ENCODE measurements at places on chromosomes 5 and 9. TPM values are rescaled to one million over a fixed set of nuclear protein-coding genes. Genes with fewer than 3 reads are reported as not detected.

DNA sequence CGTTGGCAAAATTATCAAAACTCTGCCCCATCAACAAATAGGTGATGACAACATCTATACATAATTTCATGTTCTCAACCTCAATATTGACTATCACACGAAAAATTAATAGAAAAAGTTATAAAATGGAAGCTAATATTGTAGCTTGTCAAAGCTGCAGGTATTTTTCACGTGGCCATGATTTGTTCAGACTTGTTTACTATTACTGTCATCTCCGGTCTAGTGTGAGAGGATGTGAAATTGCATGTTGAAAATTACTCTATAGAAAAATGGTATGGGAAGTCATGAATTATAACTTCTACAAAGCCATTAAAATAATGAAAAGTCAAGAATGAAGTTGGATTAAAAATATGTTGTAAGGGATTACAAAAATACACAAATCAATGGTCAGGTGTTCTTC is 385.8 kb downstream of the PTPRD start:
- DNase-seq: no peak

GRCh38 chr5:167939686-167940085 is 351.8 kb upstream of the WWC1 start:
- DNase-seq: no peak

DNA sequence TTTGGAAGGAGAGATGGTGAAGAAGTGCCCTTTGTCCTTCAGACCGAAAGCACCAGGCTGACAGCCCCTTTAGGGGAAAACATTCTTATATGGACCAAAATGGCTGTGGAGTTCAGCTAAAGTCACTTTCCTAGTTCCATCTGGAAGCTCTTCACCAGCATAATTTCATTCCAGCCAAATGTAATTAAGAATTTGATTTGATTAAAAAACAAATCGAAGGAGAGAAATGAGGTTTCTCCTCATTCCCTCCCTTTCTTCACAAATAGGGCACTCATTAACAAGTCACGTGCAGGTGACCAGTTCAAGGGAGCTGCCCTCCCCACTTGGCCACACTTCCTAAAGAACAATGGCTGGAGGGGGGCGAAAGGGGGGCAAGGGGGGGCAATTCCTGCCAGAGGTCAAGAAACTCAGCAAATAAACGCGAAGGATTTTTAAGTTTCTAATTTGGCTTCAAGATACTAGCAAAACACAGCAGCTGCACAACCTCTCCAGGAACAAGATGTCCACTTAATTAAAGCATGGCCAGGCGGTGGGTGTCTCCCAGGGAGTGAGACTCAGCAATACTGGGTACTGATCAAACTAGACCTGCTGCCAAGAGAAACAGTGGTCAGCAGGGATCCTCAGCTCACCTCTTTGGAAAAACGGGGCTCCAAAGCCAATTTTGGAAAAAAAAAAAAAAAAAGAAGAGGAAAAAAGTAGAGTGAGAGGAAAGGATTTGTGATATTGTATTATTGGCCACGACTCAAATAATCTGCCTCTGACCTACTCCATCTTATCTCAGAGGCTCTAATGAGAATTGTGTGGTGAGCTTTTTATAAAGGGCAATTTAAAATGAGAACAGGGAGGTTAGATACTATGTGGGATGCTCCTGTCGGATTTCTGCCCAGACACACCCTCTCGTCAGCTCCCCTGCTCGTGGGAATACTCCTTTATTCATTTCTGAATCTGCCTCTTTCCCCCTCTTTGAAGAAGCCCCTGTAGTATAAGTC is 254.3 kb downstream of the ZSWIM6 start:
- no peak for DNase-seq

TSSK1B gene
- total RNA-seq: not detected

GRCh38 chr5:1186351-1187233 is 14.8 kb upstream of the SLC6A19 start:
- DNase-seq: no peak

PCDHB9 gene
- 1.6 TPM for total RNA-seq

PDGFRB gene
- 9.4 TPM for total RNA-seq

SLC30A5 gene
- total RNA-seq: 77.0 TPM

DNA sequence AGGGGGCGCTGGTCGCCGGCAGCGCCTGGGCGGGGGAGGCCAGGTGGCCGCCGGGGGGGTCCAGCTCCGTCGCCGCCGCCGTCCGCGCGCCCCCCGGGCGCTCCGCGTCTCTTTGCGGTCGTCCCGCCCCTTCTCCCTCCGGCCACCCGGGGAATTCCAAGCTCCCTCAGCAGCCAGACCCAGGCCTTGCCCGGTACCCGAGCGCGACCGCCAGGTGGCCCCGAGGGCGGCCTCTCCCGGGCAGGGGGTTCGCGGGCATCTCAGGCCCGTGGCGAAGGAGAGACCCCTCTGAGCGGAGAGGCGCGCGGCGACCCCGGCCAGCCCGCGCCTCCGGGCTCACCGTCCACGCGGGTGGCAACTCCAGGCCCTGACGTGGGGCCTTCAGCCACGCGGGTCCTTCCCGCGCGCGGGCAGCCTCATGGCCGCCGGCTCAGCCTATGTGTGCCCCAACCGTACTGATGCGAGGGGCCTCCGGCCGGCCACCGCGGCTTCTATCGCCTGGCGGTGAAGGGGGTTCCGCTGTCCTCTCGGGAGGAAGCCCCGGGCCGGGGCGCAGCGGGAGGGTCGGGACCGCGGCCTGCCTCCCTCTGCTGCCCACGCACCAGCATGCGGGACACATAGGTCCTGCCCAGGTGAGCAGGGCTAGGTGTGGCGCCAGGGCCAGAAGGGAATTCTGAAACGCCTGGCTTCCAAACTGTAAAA is 529 bp upstream of the NRARP start:
- DNase-seq: no peak

DNA sequence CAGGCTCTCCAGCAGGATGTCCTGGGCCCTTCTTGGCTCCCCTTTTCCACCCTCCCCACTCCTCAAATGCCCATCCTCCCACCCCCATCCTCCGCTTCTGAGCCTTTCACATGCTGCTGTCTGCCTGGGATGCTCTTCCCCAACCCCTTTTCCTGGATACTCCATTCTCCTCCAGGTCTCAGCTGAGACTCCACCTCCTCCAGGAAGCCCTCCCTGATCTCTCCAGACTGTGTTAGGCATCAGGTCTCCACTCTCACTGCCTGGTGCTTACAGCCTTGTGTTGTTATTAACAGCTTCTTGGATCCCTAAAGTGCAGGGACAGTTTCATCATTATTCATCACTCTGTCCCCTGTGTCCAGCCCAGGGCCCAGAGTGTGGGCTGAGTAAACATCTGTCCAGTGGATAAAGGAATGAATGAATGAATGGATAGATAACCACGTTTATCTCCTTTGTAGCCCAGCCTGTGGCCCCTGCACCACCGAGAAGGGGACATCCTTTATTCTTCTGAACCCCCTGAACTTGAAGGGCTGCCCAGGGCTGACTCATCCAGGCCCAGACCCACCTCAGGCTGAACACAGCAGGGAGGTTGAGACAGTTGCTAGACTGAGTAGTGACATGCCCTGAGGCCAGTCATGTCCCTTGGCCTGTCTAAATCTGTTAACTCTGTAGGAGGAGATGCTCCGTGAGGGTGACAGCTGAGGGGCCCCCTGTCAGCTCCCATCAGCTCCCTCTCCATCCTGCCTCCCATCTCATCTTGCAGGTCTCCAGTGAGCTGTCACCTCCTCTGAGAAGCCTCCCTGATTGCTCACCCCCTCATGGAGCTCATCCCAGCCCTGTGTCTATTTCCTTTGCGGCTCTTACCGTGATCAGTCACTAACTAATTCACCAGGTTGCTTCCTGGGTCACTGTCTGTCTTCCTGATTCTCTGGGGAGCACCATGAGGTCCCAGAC is 14.6 kb upstream of the LAMC3 start:
- DNase-seq: peak; percentile 47

ANKRD31 gene
- total RNA-seq: not detected

- DNase-seq: no peak
These were observed 312.1 kb downstream of the TMEM232 start for GRCh38 chr5:110414360-110414759.

- no peak for DNase-seq
These were observed 13.1 kb downstream of the ARHGEF37 start for GRCh38 chr5:149594206-149594895.

GRCh38 chr5:151820903-151821302 is 49.1 kb downstream of the G3BP1 start:
- no peak for DNase-seq

- peak; percentile 78 for DNase-seq
These were observed 252.2 kb downstream of the GOLPH3 start for GRCh38 chr5:31921852-31922305.

FAT2 gene
- 0.06 TPM for total RNA-seq

DNA sequence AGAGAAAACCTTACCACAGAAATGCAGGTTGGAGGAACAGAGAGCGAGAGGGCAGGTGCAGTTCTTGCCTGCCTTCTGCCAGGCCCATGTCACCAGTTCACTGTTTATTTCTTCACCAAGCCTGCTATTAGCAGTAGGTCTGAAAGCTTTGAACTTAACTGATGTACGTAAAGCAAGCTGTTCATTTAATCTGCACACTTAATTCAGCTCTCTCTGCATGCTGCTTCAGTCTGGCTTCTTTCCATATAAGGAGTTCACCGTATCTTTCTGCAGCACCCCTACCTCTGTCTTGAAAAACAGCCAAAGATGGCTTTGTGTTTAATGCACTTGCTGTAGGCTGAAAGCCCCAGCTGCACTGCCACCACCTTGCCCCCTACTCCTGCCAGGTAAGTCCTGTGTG is 205.1 kb downstream of the RAB3C start:
- no peak for DNase-seq

FGF18 gene
- total RNA-seq: not detected

GRCh38 chr9:134600371-134600770 is 41.2 kb upstream of the COL5A1 start:
- DNase-seq: peak; percentile 3

GAPT gene
- total RNA-seq: not detected

- no peak for DNase-seq
These were observed 32.1 kb downstream of the GRIN3A start for GRCh38 chr9:101706261-101706798.

FGF10 gene
- total RNA-seq: not detected

GRCh38 chr5:135425641-135426040 is 21.5 kb downstream of the DCANP1 start:
- DNase-seq: no peak

DNA sequence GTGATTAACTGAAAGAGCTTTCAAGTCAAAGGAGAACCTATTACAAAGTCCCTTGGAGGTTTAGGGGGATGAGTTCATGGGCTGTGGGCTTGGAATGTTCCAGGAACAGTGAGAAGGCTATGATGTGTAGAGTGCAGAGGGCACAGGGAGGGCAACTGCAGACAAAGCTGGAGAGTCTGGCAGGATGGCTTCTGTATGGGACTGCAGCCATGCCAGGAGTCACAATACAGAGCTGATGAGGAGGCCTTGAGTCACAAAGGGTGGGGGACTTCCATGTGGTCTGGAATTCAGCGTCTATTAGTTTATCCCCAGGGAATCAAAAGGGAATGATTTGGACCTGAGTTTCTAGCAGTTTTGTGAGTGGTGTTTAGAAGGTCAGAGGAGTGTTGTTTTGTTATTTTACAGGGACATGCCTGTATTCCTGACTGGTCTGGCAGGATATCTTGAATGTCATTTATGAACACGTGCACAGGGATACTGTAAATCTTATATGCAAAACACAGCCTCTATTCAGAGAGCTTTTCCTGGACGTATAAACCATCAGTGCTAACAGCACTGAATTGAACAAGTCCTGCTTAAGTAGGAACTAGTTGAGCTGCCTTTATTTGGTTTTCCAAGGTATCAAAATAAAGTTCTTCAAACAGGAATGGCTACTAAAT is 14.3 kb upstream of the TEK start:
- peak; percentile 90 for DNase-seq

GRCh38 chr9:134494273-134494815 is 147.3 kb upstream of the COL5A1 start:
- no peak for DNase-seq

GRCh38 chr5:117102591-117102990 is 528.0 kb upstream of the SEMA6A start:
- DNase-seq: no peak

RGS7BP gene
- 0.09 TPM for total RNA-seq

SLC6A18 gene
- not detected for total RNA-seq

GRCh38 chr5:120255214-120255613 is 208.9 kb upstream of the PRR16 start:
- DNase-seq: no peak

DNA sequence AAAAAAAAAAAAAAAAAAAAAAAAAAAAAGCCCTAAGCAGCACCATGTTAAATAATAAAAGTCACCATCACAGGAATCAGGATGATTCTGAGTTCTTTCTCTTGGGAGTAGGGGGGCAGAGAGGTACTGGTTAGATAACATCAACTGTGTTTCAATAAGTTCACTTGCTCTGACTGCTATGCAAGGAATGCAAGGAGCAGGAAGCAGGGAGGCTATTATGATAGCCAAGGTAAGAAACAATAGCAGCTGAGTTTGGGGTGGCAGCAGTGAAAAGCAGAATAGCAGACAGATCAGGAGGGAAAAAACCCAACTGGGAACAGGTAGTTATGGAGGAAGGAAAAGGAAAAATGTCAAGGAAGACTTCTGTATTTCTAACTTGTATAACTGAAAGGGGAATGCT is 8.2 kb downstream of the CEP120 start:
- DNase-seq: no peak

GAS1 gene
- 14.5 TPM for total RNA-seq

DNA sequence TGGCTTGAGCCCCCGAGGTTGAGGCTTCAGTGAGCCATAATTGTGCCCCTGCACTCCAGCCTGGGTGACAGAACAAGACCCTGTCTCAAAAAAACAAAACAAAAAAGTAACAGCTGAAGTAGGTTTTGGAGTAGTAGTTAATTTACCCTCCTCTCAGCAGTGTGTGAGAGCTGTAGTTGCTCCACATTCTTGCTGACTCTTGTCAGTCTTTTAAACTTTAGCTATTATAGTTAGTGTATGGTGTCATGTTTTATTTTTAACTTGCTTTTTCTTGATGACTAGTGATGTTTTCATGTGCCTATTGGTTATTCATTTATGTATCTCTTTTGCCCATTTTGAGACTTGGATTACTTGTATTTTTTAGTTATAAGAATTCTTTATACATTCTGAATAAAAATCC is 52.9 kb upstream of the DHFR start:
- DNase-seq: no peak

EQTN gene
- total RNA-seq: not detected

TMEM252 gene
- not detected for total RNA-seq

GRCh38 chr9:72193478-72193881 is 44.2 kb downstream of the GDA start:
- DNase-seq: no peak

GRCh38 chr5:95084757-95085156 is 200.1 kb downstream of the MCTP1 start:
- no peak for DNase-seq

IL7R gene
- 42.5 TPM for total RNA-seq

GRCh38 chr5:176611435-176611834 is 1.5 kb upstream of the GPRIN1 start:
- DNase-seq: peak; percentile 91

DNA sequence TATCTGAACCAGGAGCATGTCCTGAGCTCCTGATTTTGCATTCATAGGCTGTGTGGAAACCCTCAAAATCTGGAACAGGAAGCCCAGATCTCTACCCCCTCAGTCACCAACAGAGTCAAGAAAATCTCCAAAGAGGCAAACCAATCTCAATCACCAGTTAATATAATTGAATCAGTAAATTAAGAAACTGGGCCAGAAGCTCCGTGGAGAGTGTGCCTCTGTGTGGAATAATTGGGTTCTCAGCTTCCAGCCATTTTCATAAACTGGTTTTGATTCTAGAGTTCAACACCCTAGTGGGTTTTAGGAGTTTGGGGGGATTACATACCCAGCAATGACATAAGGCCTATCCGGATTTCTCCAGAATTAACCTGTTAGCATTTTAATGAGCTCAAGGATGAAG is 362.9 kb downstream of the IRX2 start:
- DNase-seq: no peak

GRCh38 chr5:102801371-102801770 is 46.3 kb downstream of the PAM start:
- DNase-seq: no peak

GRCh38 chr5:172175263-172175719 is 12.7 kb downstream of the STK10 start:
- peak; percentile 40 for DNase-seq
